ENCODE measurements at places on chromosomes 5 and 9. TPM values are rescaled to one million over a fixed set of nuclear protein-coding genes. Genes with fewer than 3 reads are reported as not detected.
A peak's percentile ranks its signal among the peaks of the same experiment; 100 is the strongest.

GRCh38 chr5:139747583-139748504 lies 47.8 kb upstream of the PSD2 start:
- DNase-seq: peak; percentile 44
- H3K36me3 ChIP-seq: no peaks in the 10 kb centered on the region
- H3K4me3 ChIP-seq: peak overlapping the region; percentile 85
- H3K27me3 ChIP-seq: peaks cover 47% of the 10 kb centered on the region
- peak overlapping the region; percentile 40 for H3K27ac ChIP-seq

- peak within 1 kb of the TSS; percentile 94 for H3K4me3 ChIP-seq
- H3K27me3 ChIP-seq: peaks cover 25% of the 10 kb centered on the region
- peaks cover 67% of the 10 kb centered on the region for H3K4me1 ChIP-seq
- DNase-seq: no peak
- peaks cover 18% of the 10 kb centered on the region for H3K36me3 ChIP-seq
Measured at GRCh38 chr5:177473443-177474001, at the start of gene DBN1. TSS of gene DBN1 (minus strand) at chr5:177473634. CDS start at chr5:177473521, 113 bp downstream.

GRCh38 chr5:61200582-61201155 lies 38.4 kb upstream of the SMIM15 start:
- H3K27ac ChIP-seq: no peak overlapping the region
- peaks cover 14% of the 10 kb centered on the region for H3K36me3 ChIP-seq
- no peaks in the 10 kb centered on the region for H3K4me1 ChIP-seq

DNA sequence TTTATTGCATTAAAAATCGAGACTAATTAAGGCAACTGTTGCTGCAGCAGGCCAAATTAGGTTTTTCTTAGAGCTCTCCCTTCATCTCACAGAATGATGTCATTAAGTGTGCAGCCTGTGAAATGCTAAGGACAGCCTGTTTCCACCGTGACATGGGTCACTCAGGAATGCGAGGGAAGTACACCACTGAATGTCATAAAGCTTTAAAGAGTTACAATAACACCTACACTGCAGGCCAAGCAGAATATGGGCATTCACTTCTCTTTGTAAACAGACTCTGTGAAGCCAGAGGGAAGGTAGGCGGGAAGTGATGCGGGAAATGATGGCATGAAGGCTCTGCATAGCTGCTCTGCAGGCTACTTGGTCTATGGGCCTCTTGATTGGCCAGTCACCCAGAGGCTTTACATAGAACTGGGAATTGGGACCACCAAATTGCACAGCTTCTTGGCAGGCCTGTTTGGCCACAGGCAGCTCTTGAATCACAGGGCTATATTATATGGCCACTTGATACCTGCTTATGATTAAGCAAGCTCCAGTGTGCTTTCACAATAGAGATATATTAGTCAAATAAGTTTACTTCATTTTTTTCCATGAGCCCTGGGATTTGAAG lies 28.4 kb upstream of the AOPEP start:
- no peaks in the 10 kb centered on the region for H3K36me3 ChIP-seq
- H3K27me3 ChIP-seq: no peaks in the 10 kb centered on the region
- H3K27ac ChIP-seq: no peak overlapping the region
- DNase-seq: no peak

The CYSRT1 gene
- total RNA-seq: 1.2 TPM

The FAM53C gene
- 64.9 TPM for total RNA-seq

The GRIA1 gene
- total RNA-seq: 1.2 TPM

GRCh38 chr9:113594484-113595299 lies 131.2 kb downstream of the RGS3 start:
- H3K27ac ChIP-seq: peak overlapping the region; percentile 93
- peak overlapping the region; percentile 92 for H3K4me3 ChIP-seq
- H3K36me3 ChIP-seq: peaks cover 7% of the 10 kb centered on the region
- peaks cover 54% of the 10 kb centered on the region for H3K4me1 ChIP-seq
- no peaks in the 10 kb centered on the region for H3K27me3 ChIP-seq
- DNase-seq: no peak

DNA sequence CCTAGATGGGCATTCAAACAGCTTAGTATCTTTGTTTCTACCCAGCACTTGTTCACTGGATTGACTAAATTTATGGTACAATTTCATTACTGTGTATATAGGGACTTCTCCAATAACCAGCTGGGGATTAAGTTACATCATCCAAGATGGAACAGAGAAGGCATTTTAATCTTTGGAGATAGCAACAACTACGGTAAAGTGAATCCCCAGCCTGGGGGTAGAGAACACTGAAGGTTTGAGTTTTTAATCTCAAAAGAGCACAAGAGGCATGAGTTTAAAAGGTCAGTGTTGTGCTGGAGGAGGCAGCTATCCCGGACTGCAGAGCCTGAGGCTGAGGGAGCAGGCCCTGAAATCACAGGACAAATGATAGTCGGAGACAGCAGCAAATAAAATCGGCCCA lies 28.6 kb downstream of the DDX31 start:
- no peak overlapping the region for H3K4me3 ChIP-seq
- no peak overlapping the region for H3K27ac ChIP-seq
- no peaks in the 10 kb centered on the region for H3K4me1 ChIP-seq
- DNase-seq: no peak
- H3K36me3 ChIP-seq: peaks cover 15% of the 10 kb centered on the region

- H3K27me3 ChIP-seq: peaks cover 4% of the 10 kb centered on the region
- H3K4me1 ChIP-seq: peaks cover 3% of the 10 kb centered on the region
- H3K36me3 ChIP-seq: no peaks in the 10 kb centered on the region
- H3K27ac ChIP-seq: no peak overlapping the region
- H3K4me3 ChIP-seq: no peak overlapping the region
Measured at GRCh38 chr5:405421-405820, 37.6 kb upstream of the EXOC3 start.

GRCh38 chr9:14092344-14092743 lies 221.6 kb downstream of the NFIB start:
- H3K36me3 ChIP-seq: no peaks in the 10 kb centered on the region
- H3K27me3 ChIP-seq: peaks cover 26% of the 10 kb centered on the region
- peaks cover 15% of the 10 kb centered on the region for H3K4me1 ChIP-seq
- no peak overlapping the region for H3K27ac ChIP-seq
- H3K4me3 ChIP-seq: no peak overlapping the region
- no peak for DNase-seq

- no peak for DNase-seq
- no peak overlapping the region for H3K4me3 ChIP-seq
- H3K4me1 ChIP-seq: peaks cover 10% of the 10 kb centered on the region
- H3K27me3 ChIP-seq: no peaks in the 10 kb centered on the region
- H3K27ac ChIP-seq: no peak overlapping the region
- peaks cover 2% of the 10 kb centered on the region for H3K36me3 ChIP-seq
Measured at GRCh38 chr5:76608833-76609232, 14.4 kb downstream of the F2RL2 start.

The FAM221B gene
- total RNA-seq: 0.19 TPM

The ZNF879 gene
- total RNA-seq: 6.6 TPM

DNA sequence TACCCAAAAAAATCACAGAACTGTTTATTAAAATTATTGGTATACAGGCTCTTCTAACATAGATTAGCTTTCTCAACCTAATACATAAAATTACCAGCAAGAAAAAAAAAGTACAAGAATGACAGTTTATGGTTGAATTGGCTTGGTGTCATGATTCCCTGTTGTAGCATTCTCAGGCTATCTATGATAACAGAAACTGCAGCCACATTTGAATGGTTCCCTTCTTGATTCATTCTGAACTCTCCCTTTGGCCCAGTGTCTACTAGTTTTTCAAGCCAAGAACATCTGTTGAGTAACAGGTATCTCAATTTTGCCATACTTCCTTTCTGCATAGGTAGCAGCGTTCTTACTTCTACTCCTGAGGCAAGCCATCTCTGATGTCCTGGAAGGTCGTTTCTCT lies 3.0 kb downstream of the SPIN1 start:
- peaks cover 16% of the 10 kb centered on the region for H3K27me3 ChIP-seq
- no peak overlapping the region for H3K27ac ChIP-seq
- no peak for DNase-seq
- peaks cover 3% of the 10 kb centered on the region for H3K36me3 ChIP-seq
- peaks cover 37% of the 10 kb centered on the region for H3K4me1 ChIP-seq

DNA sequence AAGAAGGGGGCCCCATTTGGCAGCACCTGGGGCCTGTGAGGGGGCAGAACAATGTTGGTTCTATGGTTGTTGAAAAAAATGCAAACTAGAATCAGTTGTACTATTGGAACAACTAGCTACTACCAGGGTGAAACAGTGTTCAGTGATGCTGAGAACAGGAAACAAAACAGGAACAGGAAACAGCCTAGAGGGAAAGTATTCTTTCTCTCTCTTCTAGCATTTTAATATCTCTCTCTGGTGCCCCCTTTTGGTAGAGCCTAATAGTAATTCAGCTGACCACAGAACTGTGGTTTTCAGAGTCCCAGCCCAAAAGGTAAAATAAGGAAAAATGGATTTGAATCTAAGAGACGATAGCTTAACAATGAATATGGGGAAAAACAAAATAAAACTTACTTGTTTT lies 138.0 kb upstream of the KCNN2 start:
- H3K27me3 ChIP-seq: no peaks in the 10 kb centered on the region
- no peak overlapping the region for H3K27ac ChIP-seq
- H3K4me3 ChIP-seq: no peak overlapping the region

- no peaks in the 10 kb centered on the region for H3K36me3 ChIP-seq
- no peaks in the 10 kb centered on the region for H3K27me3 ChIP-seq
- no peak overlapping the region for H3K27ac ChIP-seq
- H3K4me1 ChIP-seq: peaks cover 10% of the 10 kb centered on the region
- DNase-seq: no peak
Measured at GRCh38 chr5:167816864-167817263, 474.6 kb upstream of the WWC1 start.

The NUTM2G gene
- not detected for total RNA-seq
